T1000 (cell line): ENCODE measurements at places on chromosomes 12 and 14.

GRCh38 chr12:85350356-85350755 is 70.3 kb downstream of the ALX1 start:
- DNase-seq, result no peak

- no peak for DNase-seq
Observed at GRCh38 chr12:109467978-109468676, 9.0 kb downstream of the KCTD10 start.

GRCh38 chr14:63939006-63939270 is 86.1 kb downstream of the SYNE2 start:
- no peak for DNase-seq

- peak; percentile 15 for DNase-seq
Observed at GRCh38 chr14:81435391-81436295, 35.5 kb upstream of the STON2 start.

- DNase-seq, result peak; percentile 80
Observed at GRCh38 chr12:120231316-120232011, 30.6 kb upstream of the RPLP0 start.
